ENCODE measurements at places on chromosomes 1 and 21.
A peak's percentile ranks its signal among the peaks of the same experiment; 100 is the strongest.

- no peak for DNase-seq
Measured at GRCh38 chr1:32373996-32374592, 11.8 kb downstream of the TSSK3 start.

GRCh38 chr1:218585511-218586184, 240.5 kb downstream of the TGFB2 start:
- DNase-seq: no peak

DNA sequence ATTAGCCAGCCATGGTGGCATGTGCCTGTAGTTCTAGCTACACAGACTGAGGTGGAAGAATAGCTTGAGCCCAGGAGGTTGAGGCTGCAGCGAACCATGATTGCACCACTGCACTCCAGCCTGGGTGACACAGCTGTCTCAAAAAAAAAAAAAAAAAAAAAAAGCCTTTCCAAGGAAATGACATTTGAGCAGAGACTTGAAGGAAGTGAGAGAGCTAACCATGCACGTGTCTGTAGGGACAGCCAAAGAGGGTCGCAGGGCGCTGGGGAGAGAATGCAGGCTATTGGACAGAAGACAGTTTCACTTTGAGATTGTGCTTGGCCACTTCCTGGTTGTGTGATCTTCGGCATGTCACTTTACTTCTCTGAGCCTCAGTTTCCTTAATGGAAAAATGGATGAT, 6.8 kb downstream of the HCRTR1 start:
- no peak for DNase-seq

GRCh38 chr1:153538315-153538821, 2.4 kb downstream of the S100A5 start:
- DNase-seq: peak; percentile 97

GRCh38 chr21:36851121-36851520, 115.3 kb downstream of the HLCS start:
- DNase-seq: no peak

GRCh38 chr1:117067533-117068370, 7.6 kb downstream of the TTF2 start:
- DNase-seq: peak; percentile 59

GRCh38 chr1:153928791-153929341, 6.1 kb upstream of the GATAD2B start:
- no peak for DNase-seq

DNA sequence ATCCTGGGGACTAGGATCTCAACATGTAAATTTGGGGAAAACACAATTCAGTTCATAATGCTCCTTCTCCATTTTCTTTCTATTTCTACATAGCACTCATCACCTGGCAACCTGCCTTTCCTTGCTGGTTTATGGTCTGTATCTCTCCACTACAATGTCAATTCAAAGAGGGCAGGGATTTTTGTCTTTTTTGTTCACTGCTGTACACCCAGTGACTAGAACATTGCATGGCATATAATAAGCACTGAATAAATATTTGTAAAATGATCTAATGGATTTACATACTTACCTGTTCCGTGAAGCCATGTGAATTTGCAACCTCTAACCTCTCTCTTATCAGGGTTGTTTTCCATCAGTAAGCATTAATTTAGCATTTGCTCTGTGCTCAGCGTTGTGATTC, 27.4 kb upstream of the TBX15 start:
- no peak for DNase-seq

DNA sequence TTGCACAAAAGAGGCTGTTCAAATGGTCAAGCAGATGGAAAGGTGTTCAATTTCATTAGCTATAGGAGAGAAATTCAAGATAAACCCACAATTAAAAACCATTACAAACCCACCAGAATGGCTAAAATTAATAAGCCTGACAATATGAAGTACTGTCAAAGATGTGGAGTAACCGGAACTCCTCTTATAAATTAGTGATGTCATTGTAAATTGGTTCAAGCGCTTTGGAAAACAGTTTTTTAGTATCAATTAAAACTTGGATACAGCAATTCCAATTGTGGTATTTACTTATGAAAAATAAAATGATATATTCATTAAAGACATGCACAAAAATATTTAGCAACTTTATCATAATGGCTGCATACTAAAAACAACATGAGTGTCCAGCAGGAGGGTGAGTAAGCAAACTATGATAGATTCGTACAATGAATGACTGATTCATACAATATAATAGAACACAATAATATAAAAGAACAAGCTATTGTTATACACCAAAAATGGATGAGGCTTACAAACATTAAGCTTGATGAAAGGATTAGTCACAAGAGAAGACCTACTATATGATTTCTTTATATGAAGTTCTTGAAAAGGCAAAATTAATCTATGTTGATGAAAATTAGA, 38.4 kb upstream of the FGGY start:
- DNase-seq: no peak

DNA sequence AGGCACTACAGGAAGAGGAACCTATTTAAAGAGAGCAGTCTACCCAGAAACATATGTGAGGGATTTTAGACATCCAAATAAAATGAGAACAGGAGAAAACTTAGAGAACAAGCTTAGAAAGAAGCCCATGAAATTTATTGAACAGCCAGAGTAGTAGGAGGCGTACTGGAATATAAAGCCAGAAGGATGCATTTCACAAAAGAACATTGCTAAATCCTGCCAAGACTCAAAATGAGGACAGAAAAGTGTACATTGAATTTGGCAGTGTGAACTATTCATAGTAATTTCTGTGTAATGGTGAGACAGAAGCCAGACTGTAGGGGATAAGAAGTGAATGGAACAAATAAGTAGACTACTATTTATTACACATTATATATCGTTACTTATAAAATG, 22.5 kb downstream of the CEPT1 start:
- no peak for DNase-seq

DNA sequence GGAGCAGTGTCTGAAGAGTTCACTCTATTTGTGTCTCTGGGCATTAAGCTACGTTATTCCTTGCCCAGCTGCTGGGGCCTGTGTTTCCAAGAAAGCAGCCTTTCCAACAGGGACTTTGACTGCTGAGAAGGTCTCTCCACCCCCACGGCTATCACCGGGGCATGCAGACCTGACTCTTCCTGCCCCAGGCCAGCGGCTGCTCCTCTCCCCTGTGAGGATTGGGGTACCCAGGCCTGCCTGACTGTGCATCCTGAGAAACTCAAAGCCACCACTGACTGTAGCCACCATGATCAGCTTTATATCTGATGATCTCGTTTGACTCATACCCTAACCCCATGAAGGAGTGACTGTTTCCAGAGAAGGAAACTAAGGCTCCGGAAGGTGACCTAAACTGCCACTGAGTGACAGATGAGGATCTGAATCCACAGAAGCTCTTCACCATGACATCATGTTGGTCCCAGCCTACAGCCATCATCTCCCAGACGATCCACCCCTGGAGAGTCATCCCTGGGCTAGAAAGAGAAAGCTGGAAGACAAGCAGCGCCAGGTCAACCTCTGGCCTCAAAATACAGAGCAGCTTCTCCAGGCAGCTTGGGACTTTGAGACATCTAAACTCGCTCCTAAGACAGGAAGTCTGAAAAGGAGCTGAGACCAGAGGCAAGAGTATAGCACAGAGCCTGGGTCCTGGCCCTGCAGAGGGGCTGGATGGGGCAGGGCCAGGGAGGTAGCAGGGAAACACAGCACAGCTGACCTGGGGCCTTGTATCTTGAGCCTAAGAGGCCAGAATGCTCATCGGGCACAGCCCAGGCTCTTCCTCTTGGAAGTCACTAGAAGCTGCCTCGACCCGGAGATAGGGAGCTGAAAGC, 244.0 kb upstream of the VAMP3 start:
- no peak for DNase-seq

- no peak for DNase-seq
Measured at GRCh38 chr21:38486221-38486620, 12.1 kb downstream of the ERG start.

DNA sequence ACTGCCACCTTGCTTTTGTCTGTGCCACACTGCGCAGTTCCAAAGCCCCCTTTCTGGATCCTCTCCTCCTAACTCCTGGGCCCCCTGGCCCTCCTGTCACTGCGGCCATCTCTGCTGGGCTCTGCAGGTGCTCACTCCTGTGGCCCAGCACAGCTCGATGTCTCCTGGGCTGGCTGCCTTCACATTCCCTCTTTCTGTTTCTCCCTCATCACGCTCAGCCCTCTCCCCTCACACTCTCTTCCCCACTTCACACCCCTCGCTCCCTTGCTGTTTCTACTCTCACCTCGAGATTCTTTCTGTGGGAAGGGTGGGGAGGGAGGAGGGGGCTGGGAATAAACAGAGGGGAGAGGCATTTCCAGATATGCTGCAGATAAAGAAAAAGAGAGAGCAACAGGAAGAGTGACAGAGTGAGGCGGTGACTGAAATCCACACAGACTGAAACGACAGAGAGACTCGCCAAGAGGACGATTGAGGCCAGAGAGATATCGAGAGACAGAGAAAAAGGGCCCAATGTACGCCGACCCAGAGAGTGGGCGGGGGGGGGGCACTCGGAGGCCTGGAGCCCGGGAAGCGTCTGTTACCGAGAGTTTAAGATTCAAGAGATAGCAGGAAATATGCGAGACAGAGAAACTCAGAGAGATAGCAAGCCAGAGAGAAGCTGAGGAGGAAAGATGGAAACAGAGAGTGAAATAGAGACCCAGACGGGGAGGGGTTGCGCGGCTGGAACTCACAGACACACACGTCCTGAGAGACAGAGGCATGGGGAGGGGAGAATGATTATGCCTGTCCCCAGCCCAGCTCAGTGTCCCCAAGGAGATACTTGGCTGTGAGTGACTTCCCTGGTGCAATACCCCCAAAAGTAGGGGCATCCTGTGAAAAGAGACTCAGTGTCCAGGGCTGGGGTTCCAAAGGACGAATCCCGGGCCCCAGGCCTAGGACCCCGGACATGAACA, 666 bp downstream of the CSF3R start:
- DNase-seq: no peak
